Skin of body (tissue), 3 donors: ENCODE measurements at places on chromosomes 4 and X. TPM values are rescaled to one million over a fixed set of nuclear protein-coding genes. Genes with fewer than 3 reads are reported as not detected.
A peak's percentile ranks its signal among the peaks of the same experiment; 100 is the strongest.

The CAPN6 gene
- total RNA-seq, result 41.9 TPM

GRCh38 chrX:68784816-68785215 lies 44.0 kb upstream of the EFNB1 start:
- DNase-seq, result no peak

DNA sequence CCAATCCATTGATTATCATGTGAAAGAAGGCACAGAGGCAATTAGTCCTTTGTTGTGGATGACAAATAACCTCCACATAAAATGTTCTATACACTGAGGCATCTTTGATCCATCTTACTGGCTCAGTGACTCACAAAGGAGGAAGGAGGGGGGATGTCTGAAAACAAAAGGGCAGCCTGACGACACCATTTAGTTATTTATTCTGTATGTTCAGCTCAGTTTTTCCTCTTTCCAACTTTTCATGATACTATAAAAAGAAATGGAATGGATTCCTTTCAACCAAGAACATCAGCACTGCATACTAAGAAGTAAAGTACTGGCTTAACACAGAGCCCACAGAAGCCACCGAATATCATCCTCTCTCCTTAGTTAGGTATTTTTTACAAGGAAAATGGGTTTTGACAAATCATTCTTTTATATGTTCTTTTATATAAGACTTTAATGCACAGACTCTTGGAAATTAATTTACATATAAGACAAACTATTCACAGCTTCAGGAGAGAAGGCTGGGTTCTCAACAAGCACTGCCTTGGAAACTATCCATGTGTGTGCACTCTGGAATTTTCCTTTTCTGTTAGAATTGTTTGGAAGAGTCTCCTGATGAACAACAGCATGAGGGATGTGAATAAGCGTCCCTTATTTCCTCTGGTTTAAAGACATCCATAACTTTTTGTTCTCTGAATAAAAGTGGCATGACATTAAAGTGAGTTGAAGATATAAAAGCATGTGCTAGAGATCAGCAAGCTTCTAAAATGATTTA lies 135.6 kb downstream of the TSPAN5 start:
- peak; percentile 83 for DNase-seq

DNA sequence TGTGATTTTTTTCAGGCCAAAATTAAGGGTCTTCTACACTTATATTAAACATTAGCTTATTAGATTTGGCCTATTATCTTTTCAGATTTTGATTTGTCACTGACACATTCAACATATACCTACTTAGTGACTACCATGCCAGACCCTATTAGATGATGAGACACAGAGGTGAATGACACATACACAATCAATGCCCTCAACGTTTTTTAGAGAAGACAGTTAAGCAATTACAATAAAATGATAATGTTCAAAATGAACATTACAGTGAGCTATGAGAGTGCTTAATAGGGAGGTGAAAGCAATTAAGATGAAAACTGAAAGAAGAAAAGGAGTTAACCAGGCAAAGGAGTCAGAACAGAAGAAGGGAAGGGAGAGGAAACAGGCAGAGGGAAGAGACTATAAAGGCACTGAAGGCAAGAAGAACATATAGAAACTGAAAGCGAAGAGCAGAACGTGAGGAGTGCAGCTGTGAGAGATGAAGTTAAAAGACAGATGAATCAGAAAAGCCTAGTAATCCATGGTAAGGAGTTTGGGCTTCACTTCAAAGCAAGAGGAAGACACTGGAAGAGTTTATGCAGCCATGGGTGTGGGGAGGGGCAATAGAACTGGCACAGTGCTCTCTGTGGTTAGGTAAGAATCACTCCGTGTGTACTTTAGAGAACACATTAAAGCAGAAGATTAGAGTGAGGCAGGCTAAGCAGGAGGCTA lies 119.0 kb downstream of the REELD1 start:
- no peak for DNase-seq

GRCh38 chr4:8025668-8026067 lies 86.0 kb upstream of the AFAP1 start:
- no peak for DNase-seq

The XK gene
- 5.9 TPM for total RNA-seq

The SPANXB1 gene
- total RNA-seq, result not detected

The DCAF12L2 gene
- total RNA-seq, result 4.7 TPM

- DNase-seq, result no peak
Observed at GRCh38 chr4:52588097-52588496, 71.0 kb downstream of the USP46 start.

DNA sequence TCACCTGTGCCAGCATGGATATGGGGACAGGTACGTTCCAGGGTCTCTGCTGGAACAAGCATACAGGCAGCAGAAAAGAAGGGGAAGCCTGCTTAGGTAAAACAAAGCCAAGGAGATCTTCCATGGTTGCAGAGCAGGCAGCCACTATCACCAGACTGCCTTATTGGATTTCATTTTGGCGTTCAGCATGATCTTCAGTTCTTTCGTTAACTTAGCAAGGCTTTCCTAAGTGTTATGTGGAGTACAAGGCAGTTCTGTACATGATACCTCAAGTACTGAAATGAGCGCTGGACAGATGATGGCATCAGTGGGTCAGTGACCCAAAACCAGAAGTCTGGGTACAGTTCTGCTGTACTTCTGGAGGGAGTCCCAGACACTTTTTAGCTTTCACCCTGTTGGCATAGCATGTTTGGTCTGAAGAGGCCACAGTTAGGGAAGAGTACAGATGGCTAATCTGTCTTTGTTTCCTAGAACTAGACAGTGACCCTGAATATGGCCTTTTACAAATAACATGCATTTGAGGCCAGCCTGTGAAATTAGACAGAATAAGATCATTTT lies 8.9 kb downstream of the SMIM20 start:
- no peak for DNase-seq

DNA sequence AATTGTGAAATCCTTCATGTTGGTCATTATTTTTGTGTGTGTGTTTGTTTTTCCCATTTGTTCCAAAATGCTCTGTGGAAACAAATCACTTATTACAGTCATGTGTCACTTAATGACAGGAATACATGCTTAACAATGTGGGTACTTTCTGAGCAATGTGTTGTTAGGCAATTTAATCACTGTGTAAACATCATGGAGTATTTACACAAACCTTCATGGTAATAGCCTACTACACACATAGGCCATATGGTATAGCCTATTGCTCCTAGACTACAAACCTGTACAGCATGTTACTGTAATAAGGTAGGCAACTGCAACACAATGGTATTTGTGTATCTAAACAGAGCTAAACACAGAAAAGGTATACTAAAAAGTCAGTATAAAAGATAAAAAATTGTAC lies 388.9 kb upstream of the PPP1R2C start:
- DNase-seq, result no peak

DNA sequence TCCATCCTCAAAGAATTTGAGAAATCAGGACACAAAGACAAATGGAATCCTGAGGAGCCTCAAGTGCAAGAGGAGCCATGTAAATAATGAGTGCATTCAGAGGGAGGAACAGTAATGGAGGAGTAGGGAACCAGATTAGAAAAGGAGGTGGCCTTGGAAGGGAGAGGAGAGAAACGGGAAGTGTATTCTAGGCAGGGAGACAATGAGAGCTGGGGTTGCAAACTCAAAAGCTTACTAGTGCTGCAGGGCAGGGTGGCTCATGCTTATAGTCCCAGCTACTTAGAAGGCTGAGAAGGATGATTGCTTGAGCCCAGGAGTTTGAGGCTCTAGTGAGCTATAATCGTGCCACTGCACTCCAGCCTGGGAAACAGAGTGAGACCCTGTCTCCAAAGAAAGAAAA lies 113.2 kb upstream of the LSM6 start:
- DNase-seq, result no peak

The TMPRSS11B gene
- total RNA-seq, result not detected

DNA sequence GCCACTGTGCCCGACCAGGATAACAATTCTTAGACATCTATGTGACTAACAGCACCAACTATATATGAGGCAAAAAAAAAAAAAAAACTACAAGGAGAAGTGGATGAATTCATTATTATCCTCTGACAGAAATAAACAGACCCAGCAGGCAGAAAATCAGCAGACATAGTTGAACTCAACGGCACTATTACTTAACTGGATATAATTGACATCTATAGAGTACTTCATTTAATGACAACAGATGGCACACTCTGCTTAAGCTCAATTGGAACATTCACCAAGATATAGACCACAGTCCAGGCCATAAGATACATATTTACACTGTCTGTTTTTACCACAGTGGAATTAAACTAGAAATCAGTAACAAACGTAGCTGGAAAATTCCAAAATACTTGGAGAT lies 13.3 kb downstream of the CLDN22 start:
- no peak for DNase-seq

GRCh38 chrX:79110731-79111130 lies 33.8 kb upstream of the GPR174 start:
- no peak for DNase-seq

GRCh38 chr4:80852061-80852460 lies 178.4 kb upstream of the BMP3 start:
- DNase-seq, result no peak

The EDA gene
- 7.6 TPM for total RNA-seq

DNA sequence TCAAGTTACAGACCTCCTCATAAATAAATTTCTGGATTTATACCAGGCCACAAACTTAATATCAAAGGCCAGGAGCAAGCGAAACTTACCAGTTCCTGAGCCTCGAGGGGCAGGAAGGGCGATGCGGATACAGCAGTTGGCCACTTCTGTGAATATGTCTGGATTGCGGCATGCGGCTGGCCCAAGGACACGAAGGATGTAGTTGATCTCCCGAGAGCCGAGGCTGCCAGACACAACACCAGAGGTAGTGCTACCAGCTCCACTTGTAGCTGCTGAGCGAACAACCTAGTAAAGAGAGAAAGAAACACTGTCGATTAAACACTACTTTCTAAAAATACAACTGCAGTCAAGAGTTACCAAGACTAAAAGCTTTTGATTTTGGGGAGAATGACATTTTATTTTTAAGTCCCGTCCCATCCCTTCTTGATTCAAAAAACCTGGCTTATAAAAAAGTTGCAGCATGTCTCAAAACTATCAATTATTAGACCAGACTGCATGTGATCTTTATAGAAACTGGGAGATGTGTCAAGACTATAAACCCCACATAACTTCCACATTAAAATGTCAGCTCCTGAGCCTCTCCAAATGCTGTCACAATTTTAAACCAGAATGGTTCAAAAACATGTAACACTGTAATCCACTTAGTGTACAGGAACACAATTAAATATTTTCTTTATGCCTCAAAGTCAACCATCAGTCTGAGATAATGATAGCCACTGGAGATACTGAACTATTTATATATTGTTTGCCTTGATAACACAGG lies 105.6 kb downstream of the HUWE1 start:
- peak; percentile 22 for DNase-seq

DNA sequence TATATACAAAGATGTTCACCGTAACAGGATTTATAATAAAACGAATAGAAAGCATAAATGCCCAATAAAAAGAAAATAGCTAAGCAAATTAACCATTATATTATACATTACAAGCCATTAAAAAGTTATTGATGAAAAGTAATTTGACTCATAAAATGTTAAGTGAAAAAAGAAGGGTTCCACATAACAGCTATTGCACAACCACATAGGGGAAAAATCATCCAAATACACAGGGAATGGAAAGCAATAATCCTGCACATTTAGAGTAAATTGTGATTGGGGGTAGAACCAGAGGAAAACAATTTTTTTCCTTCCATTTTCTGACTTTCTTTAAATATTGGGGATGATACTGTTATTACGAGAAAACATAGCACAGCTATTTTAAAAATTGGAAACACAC lies 38.0 kb downstream of the CRMP1 start:
- DNase-seq, result no peak

The GNRHR gene
- not detected for total RNA-seq

The SLITRK2 gene
- 2.5 TPM for total RNA-seq

DNA sequence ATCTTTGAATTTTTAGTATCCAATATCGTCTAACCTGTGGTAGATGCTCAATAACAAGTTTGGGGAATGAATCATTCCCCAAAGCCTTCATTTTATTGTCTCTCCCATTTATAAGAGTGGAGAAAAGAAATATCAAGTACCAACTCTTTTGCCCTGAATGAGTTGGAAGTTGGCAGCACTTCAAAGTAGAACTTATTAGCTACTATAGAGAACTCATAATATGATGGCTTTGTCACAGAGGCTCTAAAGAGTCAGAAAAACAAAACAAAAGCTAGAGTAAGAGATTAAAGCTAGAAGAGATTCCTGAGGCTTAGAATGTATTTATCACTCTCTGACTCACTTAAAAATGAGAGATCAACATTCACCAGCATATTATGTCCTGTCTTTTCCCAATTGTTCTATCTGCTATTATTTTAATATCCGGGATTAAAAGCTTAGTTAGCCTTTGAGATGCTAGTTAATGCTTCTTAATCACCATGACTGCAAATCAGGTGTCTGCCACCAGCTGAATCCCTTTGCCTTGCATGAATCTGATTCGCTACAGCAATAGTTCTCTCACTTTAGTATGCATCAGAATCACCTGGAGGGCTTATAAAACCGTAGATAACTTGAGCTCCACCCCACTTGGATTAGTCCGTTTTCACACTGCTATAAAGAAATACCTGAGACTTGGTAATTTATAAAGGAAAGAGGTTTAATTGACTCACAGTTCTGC lies 77.9 kb downstream of the PALLD start:
- no peak for DNase-seq

The ZAR1 gene
- total RNA-seq, result 0.20 TPM

GRCh38 chr4:70183168-70183939 lies 12.2 kb upstream of the ODAM start:
- DNase-seq, result no peak

DNA sequence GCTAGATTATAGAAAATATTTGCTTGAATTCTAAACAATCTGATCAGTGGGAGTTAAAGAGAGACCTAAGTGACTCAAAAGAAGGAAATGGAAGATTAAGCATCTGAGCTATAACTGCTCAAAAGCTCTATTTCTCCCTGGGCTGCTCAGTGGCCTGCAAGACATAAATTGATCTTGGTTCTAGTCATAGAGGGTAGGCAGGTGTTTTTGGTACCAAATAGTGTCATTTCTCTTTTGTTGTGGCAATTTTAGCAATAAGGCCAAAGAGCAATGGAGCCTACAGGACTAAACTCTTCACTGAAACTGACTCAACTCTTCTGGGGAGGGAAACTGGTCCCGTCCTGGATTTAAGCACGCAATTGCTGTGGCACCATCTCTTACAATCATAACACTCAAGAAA lies 33.9 kb upstream of the BMP2K start:
- DNase-seq, result no peak

DNA sequence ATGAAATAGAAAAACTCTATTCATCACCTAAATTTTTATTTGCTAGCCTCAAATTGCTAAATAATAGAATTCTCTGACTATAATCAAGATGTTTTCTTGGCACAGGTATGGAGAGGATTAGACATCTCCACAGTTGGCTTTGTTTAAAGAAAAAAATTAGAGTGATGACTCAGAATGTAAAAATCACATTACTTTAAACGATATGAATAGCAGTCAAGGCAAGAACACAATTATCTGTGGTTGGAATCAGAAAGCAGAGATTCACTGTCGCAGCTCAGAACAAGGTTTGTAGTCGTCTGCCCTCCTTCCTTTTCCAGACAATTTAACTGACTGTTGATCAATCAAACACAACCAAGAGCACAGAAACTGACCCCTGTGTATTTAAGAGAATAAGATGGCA lies 32.2 kb upstream of the CCKAR start:
- no peak for DNase-seq

- peak; percentile 2 for DNase-seq
Observed at GRCh38 chr4:103306870-103307375, 108.8 kb upstream of the CENPE start.

The ADAD1 gene
- total RNA-seq, result not detected

GRCh38 chr4:73945674-73946449 lies 36.0 kb downstream of the PF4 start:
- no peak for DNase-seq

The ARAP2 gene
- total RNA-seq, result 48.6 TPM

GRCh38 chr4:69781458-69782418 lies 21.3 kb upstream of the SULT1B1 start:
- DNase-seq, result no peak
